ENCODE measurements at places on chromosomes 5 and 9.

- DNase-seq, result no peak
Observed at GRCh38 chr5:115544043-115544435, 536 bp downstream of the FEM1C start.

DNA sequence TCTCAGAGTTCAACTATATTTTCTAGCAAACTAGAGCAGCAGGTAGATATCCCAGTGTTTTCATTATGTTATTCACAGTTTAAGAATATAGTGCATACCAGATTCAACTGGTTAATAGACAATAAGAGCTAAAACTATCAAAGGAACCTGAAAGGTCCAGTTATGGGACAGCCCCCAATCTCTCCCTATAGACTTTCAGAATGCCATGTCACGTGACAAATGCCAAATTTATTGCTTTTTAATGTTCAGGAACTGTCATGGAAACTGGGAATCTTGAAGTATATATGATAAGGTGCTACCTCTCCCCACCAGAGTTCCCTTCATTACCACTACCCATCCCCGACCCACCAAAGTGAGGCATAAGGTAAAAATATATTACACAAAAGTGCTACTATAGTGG lies 629.0 kb upstream of the SEMA6A start:
- no peak for DNase-seq

DNA sequence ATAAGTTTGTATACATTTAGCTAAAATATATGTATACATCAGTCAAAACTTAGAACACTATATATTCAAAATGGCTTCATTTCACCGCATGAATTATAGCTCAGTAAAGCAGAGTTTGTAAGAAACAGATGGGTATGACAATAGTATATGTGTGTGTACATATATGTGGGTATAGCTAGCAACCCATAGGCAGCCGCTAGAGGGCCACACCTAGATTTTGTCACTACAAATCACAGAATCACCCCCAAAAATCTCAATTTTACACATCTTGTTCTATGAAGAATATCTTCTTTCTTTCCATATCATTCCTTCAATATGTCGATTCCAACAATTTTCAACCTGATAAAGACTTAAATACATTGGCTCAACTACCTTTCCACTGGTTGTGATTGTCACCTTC lies 357.8 kb upstream of the CCNG1 start:
- DNase-seq, result no peak

DNA sequence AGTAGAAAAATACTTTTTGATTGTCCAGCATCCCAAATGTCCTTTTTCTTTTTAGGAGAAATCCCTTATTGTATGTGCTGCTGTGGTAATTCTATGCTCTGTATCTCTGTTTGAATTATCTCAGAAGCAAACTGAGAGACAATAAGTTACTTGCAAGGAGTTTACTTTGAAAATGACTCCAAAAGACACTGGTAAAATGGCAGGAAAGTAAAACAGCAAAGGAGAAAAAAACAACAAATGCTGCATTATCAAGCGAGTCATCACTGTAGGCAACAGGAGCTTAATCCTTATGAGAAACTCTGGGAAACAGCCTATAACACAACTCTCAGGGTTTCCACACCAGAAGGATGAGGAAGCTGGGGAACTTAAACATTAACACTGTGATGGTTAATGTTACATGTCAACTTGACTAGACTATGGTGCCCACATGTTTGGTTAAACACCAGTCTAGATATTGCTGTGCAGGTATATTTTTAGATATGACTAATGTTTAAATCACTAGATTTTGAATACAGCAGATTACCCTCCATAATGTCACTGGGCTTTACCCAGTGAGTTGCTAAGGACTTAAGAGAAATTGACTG lies 92.6 kb upstream of the GAS1 start:
- no peak for DNase-seq

DNA sequence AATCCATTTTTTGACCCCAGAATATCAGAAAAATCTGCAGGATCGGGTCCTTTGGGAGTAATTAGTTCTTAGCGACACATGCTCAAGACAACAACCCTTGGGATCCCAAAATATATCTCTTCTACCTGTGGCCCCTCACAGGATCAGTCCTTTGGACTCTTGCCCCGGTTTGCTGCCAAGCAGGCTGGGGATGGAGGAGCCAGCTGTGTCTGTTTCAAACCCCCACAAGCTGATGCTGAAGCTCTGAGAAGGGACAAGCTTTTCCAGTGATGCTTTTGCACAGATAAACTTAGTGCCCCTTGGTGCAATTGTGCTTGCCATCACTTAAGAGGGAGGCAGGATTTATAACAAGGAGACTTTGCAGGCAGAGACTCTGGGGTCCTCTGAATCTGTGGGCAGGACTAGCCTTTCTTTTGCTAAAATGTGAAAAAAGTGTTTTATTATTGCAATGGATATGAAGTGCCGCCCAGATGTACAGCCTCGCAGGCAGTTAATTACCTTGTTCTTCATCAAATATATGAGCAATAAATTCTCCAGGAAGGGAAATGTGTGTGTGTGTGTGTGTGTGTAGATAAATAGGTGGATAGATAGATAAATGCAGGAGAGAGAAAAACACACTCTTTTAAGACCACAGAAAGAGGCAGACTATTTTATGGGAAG lies 9.6 kb upstream of the LHX2 start:
- DNase-seq, result peak; percentile 51

DNA sequence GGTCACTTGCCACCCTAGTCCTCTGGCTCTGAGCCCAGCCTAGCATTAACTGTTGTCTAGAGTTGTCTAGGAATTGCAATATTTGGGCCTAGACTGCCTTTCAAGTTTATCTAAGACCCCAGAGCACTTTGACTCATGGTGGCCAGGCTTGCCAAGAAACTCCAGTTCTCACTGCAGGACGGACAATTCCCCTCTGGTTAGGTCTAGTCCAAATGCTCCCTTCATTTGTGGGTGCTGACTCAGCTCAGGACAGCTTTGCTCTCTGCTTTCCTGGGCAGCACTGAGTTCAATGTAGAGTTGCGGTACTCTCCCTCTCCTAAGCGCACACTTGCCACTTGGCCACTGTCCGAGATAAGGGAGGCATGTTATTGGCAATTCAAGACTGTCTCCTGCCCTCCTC lies 619.4 kb downstream of the TLE1 start:
- DNase-seq, result no peak

- DNase-seq, result no peak
Observed at GRCh38 chr9:90009447-90009846, 404.6 kb downstream of the GADD45G start.

DNA sequence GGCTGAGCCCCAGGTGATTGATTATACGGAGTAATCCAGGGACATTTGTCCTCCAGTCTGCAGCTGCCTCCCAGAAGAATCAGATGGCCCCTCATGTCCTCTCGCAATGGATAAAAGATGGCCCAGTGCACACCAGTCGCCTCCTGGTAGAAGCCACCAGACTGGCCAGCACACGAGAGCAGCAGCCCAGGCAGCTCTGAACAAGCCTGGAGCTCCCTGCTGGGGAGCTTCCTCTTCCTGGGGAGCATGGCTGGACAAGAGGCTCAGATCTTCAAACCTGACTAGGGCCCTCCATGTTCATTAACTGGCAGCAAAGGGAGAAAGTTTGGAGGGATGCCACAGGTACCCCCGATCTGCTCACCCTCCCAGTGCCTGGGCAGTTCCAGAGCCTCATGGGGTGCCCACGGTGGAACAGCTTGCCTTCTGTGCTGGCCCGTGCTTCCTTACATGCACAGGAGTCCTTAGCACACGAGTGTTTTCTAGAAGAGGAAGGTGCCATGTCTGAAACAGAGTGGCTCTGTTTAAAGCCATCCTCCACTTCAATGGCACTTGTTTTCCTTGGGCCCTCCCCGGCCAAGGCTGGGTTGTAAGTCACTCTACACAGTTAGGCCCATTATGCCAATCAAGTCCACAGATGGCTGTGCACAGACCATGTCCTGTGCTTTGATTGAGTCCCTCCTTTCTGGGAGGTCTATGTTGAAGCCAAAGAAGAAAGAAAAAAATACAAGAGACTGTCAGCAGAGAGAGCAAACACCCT lies 75.6 kb downstream of the PRRT1B start:
- no peak for DNase-seq

- DNase-seq, result no peak
Observed at GRCh38 chr9:7907551-7908337, 108.2 kb upstream of the DMAC1 start.

GRCh38 chr5:102855681-102856388 lies 100.7 kb downstream of the PAM start:
- no peak for DNase-seq

GRCh38 chr9:132745756-132746709 lies 75.8 kb downstream of the GTF3C4 start:
- no peak for DNase-seq

GRCh38 chr9:31604531-31604930 lies 779.9 kb upstream of the ACO1 start:
- no peak for DNase-seq

DNA sequence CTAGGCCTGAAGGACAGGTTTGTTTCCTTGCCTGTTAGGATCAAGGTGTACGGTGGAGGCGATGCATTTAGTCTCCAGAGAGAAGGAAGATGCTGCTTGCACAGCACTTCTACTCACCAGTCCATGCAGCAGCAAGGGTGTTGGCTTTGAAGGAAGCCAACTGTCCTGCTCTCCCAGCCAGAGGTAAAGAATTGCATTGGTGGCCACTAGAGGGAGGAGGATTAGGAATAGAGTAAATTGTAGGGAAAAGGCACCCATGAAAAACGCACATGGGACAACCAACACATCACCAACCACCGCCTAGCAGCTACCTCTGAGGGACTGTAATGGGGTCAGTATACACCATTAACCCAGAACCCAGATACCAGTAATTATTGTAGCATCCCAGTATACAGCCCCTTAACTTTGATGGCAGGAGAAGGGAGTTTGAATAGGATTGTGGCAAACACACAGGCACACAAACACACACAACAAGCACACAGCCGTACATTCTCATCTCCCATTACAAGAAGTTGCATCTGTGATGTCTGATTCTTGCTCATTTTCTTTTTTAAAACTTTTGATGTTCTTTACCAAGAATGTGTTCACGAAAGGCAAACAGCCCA lies 267.7 kb downstream of the ADAMTS6 start:
- no peak for DNase-seq

DNA sequence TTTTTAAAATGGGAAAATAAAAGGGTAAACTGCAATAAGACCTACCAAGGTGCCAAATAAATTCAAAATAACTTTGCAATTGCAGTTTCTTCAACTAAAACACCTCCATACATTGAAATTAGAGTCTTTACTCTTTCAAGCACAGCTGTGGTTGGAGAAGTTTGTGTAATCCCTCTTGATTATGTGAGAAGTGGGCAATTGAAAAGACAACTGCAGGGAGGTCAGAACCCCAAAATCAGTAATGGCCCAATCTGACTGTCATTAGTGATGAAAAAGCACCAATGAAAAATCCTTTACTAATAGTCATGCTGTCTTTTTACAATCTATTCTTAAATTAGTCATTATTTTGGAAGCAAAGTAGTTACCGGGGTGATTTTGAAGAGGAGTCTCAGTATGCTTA lies 116.7 kb upstream of the RGMB start:
- DNase-seq, result no peak

DNA sequence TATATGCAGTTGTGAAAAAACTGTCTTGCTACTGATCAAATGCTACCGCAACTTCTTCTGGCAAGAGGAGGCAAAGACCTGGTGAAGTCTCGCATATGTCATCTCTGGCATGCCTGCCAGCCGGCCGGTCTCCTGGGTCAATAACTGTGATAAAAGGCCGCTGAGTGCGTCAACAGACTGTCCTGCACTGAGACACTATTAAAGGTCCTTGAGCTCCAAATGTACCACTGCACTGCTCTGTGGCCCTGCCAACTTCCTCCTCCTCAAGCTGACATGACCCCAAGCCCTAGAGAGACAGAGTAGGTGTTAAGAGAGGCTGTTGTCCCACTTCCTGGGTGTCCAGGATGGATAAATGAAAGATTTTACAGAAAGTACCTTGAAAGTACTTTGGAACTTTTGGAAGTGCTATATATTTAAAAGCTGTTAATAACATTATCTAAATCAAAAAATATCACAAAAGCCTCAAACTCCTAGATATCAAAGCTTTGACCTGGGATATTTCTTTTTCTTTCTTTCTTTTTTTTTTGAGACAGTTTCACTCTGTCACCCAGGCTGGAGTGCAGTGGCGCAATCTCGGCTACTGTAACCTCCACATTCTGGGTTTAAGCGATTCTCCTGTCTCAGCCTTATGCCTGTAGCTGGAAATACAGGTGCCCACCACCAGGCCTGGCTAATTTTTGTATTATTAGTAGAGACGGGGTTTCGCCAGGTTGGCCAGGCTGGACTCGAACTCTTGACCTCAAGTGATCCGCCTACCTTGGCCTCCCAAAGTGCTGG lies 31.5 kb downstream of the RAPGEF1 start:
- no peak for DNase-seq

GRCh38 chr5:40121236-40121635 lies 558.5 kb upstream of the PTGER4 start:
- DNase-seq, result no peak

DNA sequence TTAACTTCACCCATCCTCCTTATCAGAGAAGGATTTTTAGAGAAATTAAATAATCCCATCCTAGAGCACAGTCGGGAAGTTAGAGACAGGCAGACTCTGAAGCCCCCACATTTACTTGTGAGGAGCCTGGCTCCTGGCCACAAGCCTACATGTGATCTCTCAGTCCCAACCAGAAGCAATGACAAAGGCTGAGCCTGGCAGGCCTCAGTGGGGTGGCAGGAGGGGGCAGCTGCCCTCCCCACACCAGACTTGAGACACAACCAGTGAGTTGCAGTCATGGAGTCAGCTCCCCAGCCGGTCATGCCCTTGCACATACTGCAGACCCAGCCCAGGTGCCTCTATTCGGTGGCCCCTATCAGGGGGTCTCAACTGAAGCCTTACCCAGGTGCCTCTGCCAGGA lies 11.0 kb downstream of the NAIF1 start:
- peak; percentile 45 for DNase-seq

DNA sequence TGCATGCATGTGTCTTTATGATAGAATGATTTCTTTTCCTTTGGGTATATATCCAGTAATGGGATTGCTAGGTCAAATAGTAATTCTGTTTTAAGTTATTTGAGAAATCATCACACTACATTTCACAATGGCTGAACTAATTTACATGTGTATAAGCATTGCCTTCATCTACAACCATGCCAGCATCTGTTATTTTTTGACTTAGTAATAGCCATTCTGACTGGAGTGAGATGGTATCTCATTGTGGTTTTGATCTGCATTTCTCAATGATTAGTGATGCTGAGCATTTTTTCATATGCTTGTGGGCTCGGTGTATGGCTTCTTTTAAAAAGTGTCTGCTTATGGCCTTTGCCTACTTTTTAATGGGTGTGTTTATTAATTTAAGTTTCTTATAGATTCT lies 102.3 kb upstream of the CCDC112 start:
- DNase-seq, result no peak

GRCh38 chr5:150787656-150788055 lies 9.1 kb downstream of the SMIM3 start:
- no peak for DNase-seq

- DNase-seq, result no peak
Observed at GRCh38 chr9:18485714-18486113, 11.8 kb downstream of the ADAMTSL1 start.

GRCh38 chr5:124492444-124493224 lies 253.8 kb downstream of the ZNF608 start:
- no peak for DNase-seq

GRCh38 chr5:142857405-142857804 lies 87.2 kb downstream of the ARHGAP26 start:
- DNase-seq, result no peak

Data from brain (organoid and tissue), 16 donors.